ENCODE measurements at places on chromosomes 3 and 15. TPM values are rescaled to one million over a fixed set of nuclear protein-coding genes. Genes with fewer than 3 reads are reported as not detected.

- DNase-seq = peak; percentile 46
Measured at GRCh38 chr3:27888562-27888961, 166.4 kb upstream of the EOMES start.

- no peak for DNase-seq
Measured at GRCh38 chr15:101138913-101139880, 112.7 kb downstream of the CHSY1 start.

DNA sequence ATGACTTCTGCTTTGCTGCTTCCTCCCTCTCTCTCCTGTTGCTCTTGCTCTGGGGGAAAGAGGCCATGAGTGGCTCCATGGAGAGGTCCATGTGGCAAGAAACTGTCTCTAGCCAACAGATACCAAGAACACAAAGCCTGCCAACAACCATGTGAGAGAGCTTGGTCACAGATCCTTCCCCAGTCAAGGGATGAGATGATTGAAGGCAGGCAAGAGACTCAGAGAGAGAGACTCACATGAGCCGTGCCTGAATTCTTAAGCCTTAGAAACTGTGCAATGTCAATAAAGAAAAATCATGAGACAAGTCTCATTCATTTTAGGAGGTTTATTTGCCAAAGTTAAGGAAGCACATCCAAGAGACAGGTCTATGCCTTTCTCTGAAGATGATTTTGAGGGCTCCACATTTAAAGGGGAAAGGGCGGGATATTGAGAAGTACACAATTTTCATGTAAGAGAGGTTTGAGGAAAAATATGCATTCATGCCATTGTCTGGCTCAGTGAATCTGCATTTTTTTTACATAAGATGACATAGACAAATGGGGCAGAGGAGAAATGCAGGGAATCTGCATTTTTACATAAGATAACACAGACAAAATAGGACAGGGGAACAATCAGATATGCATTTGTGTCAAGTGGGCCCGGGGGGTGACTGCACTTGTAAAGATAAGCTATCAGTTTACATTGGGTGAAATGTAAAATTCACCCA, 59.5 kb upstream of the SUCLG2 start:
- peak; percentile 13 for DNase-seq

DNA sequence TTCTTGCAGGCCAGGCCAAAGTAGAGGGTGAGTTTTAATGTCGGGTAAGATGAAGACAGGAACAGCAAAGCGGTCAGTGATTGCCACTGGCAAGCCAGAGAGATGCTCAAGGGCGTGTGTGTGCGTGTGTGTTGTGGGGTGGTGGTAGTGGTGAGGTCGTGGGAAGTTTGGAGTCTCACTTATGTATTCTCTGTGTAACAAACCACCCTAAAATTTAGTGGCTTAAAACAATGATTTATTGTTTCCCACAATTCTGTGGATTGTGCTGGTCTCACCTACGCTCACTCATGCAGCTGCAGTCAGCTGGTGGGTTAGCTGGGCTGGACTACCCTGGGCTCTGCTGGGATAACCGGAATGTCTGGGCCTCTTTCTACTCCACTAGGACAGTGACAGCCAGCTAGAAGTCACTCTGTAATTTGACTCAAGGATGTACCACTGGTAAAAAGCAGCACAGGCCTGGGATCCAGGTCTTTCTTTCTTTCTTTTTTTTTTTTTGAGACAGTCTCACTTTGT, 50.9 kb upstream of the BHLHE40 start:
- DNase-seq = no peak

GRCh38 chr3:71786551-71786950, 1.6 kb upstream of the PROK2 start:
- DNase-seq = no peak

GRCh38 chr15:40873694-40874561, at the start of gene RHOV:
Gene RHOV (minus strand): TSS chr15:40874234. CDS start chr15:40874139, 95 bp downstream.
- DNase-seq = peak; percentile 65

GRCh38 chr3:138578141-138578540, 15.9 kb downstream of the CEP70 start:
- DNase-seq = no peak

DNA sequence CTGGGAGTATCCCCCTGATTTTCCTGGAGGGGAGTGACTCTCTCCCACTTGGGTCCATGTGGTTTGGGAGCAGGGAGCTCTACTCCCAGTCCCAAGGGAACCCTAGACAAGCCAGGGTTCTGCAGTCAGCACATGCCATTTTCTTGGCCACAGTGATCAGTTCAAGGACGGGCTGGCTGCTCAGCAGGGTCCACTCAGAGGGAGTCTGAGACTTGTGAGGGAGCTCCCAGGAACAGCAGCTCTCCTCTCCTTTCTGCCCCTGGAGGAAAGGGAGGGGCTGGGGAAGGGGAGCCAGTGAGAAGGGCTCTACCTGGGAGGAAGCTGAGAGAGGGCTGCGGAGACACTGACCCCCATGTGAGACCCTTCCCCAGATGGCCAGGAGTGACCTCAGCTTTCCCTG, 29.1 kb upstream of the LMCD1 start:
- no peak for DNase-seq

- DNase-seq = no peak
Measured at GRCh38 chr3:11146773-11147660, 7.3 kb upstream of the HRH1 start.

Gene MORC1
- not detected for total RNA-seq

Gene PRRT3
- 0.34 TPM for total RNA-seq

Measured in SK-MEL-5 (cell line).